ENCODE measurements at places on chromosomes 16 and 17. TPM values are rescaled to one million over a fixed set of nuclear protein-coding genes. Genes with fewer than 3 reads are reported as not detected.

HBM gene
- total RNA-seq = not detected

GLYR1 gene
- total RNA-seq = 126 TPM

LASP1 gene
- total RNA-seq = 159 TPM

KCNJ12 gene
- 2.2 TPM for total RNA-seq

CSH2 gene
- not detected for total RNA-seq

TMEM238L gene
- total RNA-seq = not detected

PGAP6 gene
- total RNA-seq = 56.0 TPM

All from type B pancreatic cell (in vitro differentiated cells).